LNCaP clone FGC (cell line): ENCODE measurements at places on chromosomes 1 and 21.

DNA sequence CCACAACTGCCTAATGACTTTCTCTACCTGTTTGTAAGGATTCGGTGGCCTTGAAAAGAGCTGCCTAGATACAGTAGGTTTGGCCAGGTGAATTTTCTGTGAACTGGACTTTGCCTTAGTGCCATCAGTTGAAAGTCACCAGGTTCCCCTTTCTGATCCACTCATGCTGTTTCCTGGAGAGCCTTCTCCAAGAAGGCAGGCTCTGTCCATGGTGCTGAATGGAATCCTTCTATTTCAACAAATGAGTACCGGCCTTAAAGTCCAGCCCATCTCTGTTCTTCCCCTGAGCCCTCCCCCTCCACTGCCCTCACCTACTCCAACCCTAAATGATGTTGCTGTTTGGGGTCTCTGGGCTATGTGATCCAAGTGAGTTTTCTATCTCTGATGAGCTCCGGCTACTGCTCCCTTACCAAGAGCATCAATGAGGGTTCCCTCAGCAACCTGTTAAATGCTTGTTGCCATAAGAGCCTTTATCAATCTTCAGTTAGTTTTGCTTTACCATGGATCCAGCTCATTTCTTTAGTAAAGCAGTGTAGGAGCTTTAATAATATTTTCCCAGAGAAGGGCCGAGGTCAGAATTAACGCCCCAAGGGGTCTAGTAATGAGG lies 500.4 kb downstream of the PTPRU start:
- DNase-seq = peak; percentile 15

- DNase-seq = no peak
These were observed 19.9 kb upstream of the FOXO6 start for GRCh38 chr1:41341365-41341683.

- DNase-seq = no peak
These were observed 86.2 kb downstream of the NGF start for GRCh38 chr1:115251856-115252255.

DNA sequence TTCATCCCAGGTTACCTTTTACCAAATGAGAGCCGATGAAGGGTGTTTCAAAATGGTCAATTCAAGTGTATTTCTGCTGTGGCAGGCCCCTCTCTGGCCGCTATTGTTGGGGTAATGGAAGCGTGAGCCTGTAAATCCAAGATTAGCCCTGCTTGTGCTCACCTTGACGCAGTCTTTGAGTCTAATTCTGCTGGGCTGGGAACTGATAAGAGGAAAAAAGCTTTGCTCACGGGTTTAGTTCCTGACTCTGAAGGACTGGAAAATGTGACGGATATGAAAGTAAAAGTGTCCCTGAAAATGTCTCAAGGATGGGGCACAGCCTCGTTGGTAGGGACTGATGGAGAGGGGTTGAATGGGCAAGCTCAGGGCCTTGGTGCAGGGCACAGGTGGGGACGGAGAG lies 125.9 kb upstream of the GALNT2 start:
- DNase-seq = no peak

- no peak for DNase-seq
These were observed 43.8 kb upstream of the PRRX1 start for GRCh38 chr1:170620164-170620563.

DNA sequence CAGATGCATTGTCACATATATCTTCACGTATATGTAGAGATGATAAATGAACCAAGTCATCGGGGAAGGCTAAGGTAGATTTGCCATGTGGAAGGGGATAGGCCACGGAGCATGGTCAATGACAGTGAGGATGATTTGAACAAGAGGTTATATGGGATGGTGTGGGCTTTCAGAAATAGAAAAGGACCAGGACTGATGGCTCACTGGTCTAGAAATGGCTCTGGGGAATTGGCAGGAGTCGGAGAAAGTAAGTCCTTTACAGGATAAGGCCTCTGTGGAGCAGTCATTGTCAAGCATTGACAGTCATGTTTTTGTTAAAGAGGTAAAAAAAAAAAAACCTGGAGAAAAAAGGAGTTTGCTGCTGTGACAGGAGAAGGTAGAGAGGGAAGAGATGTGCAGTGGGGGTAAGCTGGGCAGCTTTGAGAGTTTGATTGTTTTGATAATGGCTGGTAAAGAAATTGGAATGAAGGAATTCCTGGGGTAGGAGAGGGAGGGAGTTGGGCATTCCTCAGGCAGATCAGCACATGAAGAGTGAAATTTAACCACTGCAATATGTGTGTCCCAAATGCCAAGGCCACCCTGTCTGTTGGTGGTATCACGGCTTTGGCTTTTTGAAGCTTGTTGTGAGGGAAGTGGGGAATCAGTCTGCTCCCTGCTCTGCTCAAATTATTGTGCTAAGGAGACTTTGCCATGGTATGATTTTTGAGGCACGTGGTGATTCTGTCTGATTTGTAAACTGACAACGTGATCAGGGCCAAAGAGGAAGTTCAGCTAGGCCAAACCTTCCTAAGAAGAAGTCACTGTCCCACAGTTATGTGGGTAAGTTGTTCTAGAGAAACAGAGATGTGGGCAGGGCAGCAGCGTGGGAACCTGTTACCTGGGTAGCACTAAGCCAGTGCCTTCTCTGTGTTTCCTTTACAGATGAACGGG lies 26.0 kb downstream of the MACF1 start:
- no peak for DNase-seq

- DNase-seq = no peak
These were observed 4.8 kb downstream of the TCHH start for GRCh38 chr1:152110365-152110859.

GRCh38 chr1:248798791-248799190 lies 26.9 kb downstream of the SH3BP5L start:
- no peak for DNase-seq

- DNase-seq = peak; percentile 38
These were observed 556.8 kb downstream of the PTPRU start for GRCh38 chr1:29793101-29793546.

GRCh38 chr1:192225703-192226102 lies 67.4 kb downstream of the RGS18 start:
- DNase-seq = no peak

- no peak for DNase-seq
These were observed 193.8 kb downstream of the LMX1A start for GRCh38 chr1:165162671-165163241.

GRCh38 chr1:192053531-192053971 lies 104.7 kb upstream of the RGS18 start:
- no peak for DNase-seq

GRCh38 chr1:84434801-84435549 lies 36.7 kb downstream of the DNASE2B start:
- no peak for DNase-seq

DNA sequence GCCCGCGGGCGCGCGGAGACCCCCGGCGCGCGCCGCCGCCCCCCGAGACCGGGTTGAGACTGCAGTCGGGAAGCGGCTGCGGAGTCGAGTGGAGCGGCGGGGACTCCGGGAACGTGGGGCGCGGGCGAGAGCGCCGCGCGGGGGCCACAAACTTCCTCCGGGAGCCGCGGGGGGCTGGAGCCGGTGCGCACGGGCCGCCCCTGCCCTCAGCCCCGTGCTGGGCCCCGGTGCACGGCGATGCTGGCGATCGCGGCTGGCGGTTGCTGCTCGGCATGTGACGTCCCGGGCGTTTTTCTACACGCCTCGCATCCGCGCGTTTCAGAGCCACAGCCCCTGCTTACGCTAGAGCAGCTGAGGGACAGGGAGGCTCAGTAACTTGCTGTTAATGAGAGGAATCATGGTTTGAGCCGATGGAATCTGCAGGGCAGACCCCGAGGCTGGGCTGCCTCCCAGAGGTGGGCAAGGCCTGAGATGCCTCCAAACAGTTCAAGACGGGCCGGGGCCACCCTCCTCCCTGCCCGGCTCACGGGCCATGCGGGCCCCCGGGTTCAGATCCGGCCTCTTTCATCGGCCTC lies 520 bp downstream of the TMEM201 start:
- no peak for DNase-seq

DNA sequence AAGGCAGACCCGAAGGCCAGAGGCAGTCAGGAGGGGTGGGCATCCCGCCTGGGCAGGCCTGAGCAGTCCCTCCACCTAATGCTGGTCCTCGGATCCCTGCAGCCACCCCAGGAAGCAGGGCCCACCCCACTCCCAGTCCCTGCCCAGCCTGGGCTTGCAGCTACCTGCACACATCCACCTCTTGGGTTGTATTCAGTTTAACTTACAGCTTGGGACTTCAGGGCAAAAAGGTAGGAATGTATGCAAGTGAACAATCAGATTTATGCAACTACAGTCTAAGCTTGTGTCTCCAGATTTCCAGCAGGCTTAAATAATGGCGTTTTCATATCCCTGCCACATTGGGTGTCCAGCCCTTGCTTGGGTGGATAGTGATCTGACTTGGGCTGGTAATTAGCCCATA lies 17.4 kb downstream of the LDLRAP1 start:
- DNase-seq = no peak

GRCh38 chr1:212495766-212496494 lies 63.2 kb downstream of the NENF start:
- no peak for DNase-seq

GRCh38 chr1:194331758-194332157 lies 1145.3 kb upstream of the B3GALT2 start:
- DNase-seq = no peak

DNA sequence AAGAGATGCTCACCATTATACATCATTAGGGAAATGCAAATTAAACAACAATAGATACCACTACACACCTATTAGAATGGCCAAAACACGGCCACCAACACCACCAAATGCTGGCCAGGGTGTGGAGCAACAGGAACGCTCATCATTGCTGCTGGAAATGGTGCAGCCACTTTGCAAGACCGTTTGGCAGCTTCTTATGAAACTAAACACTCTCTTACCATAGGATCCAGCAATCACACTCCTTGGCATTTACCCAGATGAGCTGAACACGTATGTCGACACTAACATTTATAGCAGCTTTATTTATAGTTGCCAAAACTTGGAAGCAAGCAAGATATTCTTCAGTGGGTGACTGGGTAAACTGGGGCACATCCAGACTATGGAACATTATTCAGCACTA lies 28.9 kb upstream of the ADARB1 start:
- DNase-seq = no peak

DNA sequence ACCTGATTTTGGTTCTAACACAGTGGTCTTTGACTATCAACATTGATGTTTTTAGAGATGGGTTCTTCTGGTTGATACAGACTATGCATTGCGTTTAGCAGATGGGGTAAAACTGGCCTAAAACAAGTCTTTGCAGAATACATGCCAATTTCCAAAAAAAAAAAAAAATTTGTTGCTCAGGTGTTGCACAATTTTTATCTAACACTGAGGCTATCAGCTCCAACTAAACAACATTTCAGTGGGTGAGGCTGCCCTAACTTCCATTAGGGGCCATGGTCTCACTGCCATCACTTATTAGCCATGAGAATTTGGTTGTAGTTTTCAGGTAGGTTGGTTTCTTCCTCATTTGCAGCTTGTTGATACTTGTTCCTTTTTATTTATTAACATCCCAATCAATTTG lies 14.0 kb downstream of the AGMAT start:
- DNase-seq = no peak

DNA sequence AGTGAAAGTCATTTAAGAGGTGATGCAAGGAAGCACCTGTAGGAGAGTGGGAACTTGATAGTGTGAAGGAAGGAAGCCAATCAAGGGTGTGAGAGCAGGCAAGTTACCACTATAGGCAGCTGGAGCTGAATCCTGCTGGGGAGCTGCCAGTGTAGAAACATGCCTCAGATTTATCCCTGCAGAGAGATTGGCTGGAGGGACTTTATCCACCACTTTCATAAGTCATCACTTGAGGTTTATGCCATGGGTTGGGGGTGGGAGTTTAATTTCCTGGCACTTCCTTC lies 443.6 kb downstream of the PLPP3 start:
- DNase-seq = no peak

GRCh38 chr21:41170442-41170841 lies 2.5 kb downstream of the BACE2 start:
- no peak for DNase-seq

- peak; percentile 45 for DNase-seq
These were observed 5.9 kb downstream of the CNIH3 start for GRCh38 chr1:224621813-224622682.

DNA sequence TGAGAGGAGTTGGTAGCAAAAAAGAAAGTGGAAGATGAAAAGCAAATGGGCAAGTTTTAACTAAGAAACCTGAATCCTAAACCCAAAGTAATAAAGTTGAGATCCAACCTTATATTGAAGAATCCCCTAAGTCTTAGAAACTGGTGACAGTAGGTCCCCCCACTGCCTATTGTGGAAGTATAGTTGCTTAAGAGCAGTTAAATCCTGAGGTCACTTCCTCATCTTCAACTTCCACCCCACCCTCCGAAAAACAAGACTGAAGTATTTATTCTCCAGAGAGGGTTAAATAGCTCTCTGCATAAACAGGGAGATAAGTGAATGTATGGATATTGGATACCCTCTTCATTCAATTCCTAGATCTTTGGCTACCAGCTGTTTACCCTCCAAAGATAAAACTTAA lies 3.3 kb upstream of the DSTYK start:
- no peak for DNase-seq

- no peak for DNase-seq
These were observed 166.4 kb upstream of the IRF2BP2 start for GRCh38 chr1:234776256-234776875.

DNA sequence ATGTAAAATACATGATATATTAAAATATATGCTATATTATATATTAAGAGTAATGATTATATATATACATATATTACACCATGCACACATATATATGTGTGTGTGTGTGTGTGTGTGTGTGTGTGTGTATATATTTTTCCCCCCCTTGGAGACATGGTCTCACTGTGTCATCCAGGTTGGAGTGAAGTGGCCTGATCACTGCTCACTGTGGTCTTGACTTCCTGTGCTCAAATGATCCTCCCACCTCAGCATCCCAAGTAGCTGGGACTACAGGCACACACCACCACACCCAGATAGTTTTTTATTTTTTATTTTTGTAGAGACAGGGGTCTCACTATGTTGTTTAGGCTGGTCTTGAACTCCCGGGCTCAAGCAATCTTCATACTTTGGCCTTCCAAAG lies 54.4 kb upstream of the RBM34 start:
- DNase-seq = no peak

DNA sequence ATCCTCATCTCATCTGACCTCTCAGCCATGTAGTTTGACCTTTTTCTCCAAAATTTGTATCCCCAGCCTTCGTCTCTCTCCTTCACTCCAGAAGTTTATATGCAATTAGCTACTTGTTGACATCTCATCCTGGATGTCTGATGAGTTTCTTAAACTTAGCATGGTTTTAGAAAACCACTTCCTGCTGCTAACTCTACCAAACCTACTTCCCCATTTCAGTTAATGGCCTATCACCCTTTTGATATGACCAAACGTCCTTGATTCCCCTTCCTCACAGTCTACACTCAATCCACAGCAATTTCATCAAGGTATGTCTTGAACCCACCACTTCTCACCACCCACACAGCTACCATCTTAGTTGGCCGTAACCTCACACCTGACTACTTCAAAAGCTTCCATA lies 121.9 kb downstream of the LRRC40 start:
- no peak for DNase-seq

- no peak for DNase-seq
These were observed 8.5 kb downstream of the VPS45 start for GRCh38 chr1:150076066-150076465.
